ENCODE measurements at places on chromosomes 12 and 14.

GRCh38 chr12:13033476-13033875 lies 10.7 kb upstream of the FAM234B start:
- no peak for DNase-seq

GRCh38 chr12:42936991-42937390 lies 347.4 kb upstream of the PRICKLE1 start:
- no peak for DNase-seq

DNA sequence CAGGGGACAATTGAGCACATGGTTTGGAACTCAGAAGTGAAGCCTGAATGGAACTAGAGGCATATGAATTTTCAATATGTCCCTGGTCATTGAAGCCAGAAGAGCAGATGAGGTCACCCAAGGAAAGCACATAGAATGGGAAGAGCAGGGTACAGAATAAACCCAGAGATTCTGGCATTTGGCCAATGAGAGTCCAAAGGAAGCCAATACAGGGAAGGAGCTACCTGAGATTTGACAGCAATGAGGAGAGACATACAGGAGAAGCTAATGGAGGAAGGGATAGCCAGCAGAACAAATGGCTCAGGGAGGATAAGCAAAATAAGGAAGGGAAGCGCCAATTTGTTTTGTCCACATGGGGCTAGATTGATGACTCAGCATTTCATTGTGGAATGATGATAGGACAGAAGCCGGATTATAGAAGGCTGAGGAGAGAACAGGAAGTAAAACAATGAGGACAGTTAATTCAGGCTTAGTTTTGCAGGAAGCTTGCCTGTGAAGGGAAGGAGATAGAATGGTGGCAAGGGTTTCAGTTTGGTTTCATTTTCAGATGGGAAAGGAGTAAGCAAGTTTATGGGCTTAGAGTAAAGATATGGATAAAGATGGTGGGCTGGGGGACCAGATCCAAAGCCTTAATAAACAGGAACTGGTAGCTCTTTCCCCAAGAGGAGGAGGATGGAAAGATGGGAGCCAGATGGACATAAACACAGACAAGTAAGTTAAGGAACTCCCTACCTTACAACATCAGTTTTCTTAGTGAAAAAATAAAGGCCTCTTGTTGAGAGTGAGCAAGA lies 3.2 kb upstream of the SPTSSA start:
- DNase-seq, result peak; percentile 42

DNA sequence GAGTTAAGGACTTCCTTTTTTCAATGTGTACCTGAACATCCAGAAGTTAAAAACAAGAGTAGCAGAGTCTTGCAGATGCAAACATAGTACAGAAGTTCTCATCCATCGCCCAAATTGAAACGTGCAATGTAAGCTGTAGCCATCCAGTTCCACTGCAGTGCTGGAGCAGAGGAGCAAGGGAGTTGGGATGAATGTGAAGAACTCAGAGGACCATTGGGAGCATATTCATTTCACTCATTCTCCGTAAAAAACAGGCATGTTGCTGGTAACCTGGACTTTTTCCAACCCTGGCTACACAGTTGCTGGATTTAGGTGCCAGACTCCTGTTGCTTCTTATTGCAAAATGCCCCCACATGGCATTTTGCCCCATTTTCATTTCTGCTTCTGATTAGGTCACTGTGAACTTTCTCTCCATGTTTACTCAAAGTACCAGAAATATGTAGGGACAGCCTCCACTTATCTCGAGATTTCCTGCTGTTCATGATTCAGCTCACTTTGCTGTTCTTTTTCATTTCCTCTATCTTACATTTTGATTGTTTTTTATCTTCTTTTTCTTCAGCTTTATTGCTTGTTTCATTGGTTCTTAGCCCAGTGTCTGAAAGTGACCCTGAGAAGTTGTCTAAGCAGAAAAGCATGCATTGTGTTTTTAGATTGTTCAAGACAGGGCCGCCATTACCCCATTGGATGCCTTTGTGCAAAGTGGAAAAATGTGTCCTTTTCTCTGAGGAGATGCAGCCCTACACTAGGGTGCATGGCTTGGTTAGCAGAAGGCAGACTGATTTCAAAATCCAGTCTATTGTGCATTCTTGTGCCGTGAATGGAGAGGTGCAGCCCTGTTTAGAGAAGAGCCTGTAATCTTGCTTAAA lies 109.0 kb upstream of the AMIGO2 start:
- no peak for DNase-seq

GRCh38 chr12:59803735-59804134 lies 207.9 kb downstream of the SLC16A7 start:
- DNase-seq, result no peak

DNA sequence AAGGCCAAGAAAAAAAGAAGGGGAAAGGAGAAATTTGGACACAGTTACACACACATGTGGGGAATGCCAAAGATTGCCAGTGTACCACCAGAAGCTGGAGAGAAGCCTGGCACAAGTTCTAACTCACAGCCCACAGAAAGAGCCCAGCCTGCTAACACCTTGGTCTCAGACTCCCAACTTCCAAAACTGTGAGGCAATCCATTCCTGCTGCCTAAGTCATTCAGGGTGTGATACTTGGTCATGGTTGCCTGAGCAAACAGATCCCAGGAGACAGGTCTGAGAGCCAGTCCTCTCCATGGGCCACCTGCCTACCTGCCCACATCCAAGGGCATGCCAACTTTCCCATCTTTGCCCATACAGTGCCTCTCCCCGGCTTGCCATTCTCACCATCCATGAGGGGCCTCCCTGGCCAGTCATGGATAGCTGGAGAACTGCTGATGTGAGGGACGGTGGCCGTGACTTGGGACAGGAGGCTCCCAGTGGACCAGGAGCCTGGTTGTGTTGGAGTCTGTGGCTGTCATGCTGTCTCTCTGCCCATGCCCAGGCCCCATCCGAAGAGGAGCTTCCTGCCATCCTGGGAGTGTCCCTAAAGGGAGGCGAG lies 198.0 kb upstream of the RTL1 start:
- no peak for DNase-seq

- no peak for DNase-seq
Measured at GRCh38 chr12:116689521-116689920, 48.3 kb downstream of the SPRING1 start.

- DNase-seq, result no peak
Measured at GRCh38 chr12:88505696-88506095, 74.6 kb downstream of the KITLG start.

DNA sequence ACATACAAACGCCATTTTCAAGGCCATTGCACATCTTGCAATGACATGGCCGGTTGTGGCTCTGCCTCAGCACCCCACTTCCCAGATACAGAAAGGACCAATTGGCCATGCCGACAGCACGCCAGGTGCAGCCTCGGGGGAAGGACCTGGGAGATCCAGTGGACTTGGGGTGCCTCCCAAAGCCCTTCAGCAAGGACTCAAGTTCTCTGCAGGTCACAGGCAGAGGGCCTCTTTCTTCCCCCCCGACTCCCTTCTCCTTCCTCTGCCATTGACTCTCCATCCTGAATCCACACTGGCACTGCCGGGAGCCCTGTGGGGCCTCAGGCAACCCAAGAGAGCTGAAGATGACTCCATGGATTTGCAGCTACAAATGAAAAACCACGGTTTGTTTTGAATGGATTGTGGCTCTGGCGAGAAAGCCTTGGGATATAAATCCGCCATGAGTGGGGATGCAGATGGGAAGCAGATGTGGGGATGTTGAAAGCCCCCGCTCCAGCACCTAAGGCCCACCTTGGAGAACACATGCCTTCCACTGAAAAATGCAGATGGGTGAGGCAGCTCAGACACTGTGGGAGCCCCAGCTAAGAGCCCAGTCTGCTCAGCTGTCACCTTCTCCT lies 35.1 kb upstream of the LTBP2 start:
- no peak for DNase-seq

- no peak for DNase-seq
Measured at GRCh38 chr14:94381149-94382030, 7.0 kb downstream of the SERPINA1 start.

DNA sequence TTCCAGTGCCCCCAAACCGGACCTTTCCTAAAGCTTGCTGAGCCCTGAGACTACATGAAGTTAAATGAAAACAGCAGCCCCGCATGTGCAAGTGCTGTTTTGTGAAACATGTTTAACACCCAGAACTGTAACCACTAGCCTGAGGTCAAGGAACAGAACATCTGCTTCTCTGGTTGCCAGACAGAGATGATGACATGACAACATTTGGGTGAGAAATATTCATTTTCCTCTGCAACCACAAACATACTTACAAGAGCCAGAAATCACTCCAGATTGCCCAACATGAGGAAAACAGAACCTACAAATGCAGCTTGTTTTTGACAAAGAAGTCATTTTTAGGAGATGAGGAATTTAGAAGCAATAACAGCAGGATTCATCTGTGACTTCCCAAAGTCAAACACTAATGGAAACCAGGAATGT lies 110.4 kb downstream of the BCAT1 start:
- DNase-seq, result peak; percentile 88

DNA sequence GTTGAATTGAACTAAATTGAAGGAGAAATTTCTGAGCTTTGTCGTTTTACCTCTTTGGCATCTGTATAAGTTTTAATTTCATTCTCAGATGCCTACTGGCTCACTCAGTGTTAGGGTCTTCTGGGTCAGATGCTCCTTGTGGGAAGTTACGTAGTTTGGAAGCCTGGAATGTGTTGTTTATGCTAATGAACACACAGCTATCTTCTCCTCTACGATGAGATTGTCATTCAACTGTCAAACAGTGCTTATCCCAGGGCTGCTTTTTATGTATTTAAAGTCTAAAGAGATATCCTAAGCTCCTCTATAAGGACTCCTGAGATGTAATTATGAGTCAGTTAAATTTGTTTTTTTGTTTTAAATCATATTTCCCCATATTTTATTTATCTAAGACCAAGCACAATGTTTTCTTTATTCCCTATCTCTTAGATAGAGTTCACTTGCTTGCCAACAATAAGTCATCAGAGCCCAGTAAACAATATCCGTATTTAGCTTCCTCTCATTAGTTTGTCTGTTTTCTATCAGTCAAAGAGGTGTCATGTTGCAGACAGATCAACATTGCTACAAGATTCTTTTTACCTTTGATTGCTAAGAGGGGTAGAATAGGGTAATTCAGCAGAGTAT lies 368.0 kb upstream of the PDE3A start:
- no peak for DNase-seq

- no peak for DNase-seq
Measured at GRCh38 chr14:100199240-100199860, 39.6 kb upstream of the YY1 start.

DNA sequence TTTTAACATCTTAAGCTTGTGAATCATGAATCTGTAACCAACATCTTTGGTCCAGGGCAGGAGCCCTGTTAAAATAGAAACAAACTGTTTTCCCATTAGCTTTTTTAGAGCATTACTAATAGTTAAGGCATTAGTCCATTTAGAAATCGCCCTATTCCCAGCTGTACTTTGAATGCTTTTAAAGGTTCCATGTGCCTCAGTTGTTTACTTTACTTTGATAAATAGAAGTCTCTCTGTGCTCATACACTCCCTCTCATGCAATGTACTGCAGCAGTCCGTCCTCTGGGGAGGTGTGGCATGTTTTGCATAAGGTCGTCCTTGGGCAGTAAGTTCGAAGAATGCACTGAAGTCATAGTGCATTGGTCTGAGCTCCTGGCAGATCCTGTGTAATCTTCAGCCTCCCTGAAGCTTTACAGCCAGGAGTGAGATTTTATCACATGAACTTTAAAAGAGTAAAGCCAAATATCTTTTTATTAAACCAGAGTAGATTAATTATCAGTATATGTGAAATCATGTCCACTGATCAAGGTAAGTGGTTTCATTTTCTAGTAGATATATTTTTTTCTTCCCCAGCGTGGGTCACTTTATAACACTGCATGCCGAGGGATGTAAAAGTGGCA lies 134.7 kb downstream of the FGD4 start:
- no peak for DNase-seq

- DNase-seq, result no peak
Measured at GRCh38 chr14:25685004-25685403, 635.1 kb upstream of the STXBP6 start.

GRCh38 chr12:22409377-22410164 lies 75.1 kb upstream of the ST8SIA1 start:
- DNase-seq, result no peak

DNA sequence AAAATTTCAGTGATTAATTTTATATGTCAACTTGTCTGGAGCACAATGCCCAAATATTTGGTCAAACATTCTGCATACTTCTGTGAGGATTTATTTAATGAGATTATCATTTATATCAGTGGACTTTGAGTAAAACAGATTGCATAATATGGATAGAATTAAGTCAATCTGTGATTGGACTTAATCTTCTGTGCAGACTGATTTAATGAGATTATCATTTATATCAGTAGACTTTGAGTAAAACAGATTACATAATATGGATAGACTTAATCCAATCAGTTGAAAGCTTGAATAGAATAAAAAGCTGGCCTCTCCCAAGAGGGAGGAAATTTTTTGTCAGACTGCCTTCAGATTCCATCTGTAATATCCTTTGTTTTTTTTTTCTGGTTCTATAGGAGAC lies 1413.2 kb downstream of the LRFN5 start:
- no peak for DNase-seq

- peak; percentile 76 for DNase-seq
Measured at GRCh38 chr14:95185767-95186392, 28.6 kb upstream of the DICER1 start.

DNA sequence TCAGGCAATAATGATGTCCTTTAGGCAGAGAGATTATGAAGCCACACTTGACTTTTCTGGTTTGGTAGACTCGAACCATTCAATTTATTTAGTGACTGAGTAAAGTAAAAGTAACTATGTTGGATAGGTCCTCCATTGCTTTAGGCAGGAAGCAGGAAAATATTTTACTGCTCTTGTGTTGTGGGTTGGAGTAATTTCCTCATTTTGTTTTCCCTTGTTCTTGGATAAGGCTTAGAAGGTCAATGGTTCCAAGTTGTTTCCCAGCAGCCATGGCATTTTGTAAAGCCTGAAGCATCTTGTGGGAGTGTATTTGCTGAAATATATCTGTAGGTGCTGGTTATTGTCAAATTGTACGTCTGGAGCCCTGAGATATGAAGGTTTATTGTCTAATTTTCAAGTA lies 161.2 kb upstream of the SLC38A2 start:
- no peak for DNase-seq

DNA sequence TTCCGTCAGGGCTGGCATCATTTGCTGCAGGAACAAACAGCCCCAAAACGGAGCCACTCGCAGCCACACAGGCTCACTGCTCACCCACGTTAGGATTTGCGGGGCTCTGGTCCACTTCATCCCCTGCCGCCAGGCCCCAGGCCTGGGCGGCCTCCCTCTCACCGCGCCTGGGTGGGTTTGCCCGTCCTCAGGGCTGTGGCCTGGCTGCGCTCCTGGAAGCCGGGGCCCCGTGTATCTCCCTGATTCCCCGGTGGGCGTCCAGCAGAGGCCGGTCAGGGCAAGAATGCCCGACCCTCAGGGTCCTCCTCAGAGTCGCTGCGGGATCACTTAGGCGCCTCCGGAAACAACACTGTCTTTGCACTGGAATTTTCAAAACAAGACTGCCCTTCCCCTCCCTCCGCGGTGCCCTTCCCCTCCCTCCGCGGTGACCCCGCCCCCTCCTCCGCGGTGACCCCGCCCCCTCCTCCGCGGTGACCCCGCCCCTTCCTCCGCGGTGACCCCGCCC lies 15.7 kb upstream of the FBRSL1 start:
- DNase-seq, result no peak

DNA sequence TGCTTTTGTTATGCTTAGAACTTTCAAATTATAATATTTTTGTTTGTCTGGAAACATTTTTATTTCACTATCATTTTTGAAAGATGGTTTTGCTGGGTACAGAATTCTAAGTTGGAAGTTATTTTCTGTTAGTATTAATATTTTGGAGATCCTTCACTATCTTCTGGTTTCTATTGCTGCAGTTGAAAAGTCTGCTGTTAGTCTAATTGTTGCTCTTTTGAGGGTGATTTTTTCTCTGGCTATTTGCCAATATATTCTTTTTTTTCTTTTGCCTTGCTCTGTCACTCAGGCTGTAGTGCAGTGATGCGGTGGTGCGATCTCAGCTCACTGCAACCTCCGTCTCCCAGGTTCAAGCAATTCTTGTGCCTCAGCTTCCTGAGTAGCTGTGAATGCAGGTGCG lies 28.2 kb upstream of the ARID2 start:
- no peak for DNase-seq

Data from HL-60 (cell line).